Activated CD4-positive, alpha-beta T cell treated with anti-CD3 and anti-CD28 coated beads for 24 hours (primary cell): ENCODE measurements at places on chromosomes 6 and 20.

DNA sequence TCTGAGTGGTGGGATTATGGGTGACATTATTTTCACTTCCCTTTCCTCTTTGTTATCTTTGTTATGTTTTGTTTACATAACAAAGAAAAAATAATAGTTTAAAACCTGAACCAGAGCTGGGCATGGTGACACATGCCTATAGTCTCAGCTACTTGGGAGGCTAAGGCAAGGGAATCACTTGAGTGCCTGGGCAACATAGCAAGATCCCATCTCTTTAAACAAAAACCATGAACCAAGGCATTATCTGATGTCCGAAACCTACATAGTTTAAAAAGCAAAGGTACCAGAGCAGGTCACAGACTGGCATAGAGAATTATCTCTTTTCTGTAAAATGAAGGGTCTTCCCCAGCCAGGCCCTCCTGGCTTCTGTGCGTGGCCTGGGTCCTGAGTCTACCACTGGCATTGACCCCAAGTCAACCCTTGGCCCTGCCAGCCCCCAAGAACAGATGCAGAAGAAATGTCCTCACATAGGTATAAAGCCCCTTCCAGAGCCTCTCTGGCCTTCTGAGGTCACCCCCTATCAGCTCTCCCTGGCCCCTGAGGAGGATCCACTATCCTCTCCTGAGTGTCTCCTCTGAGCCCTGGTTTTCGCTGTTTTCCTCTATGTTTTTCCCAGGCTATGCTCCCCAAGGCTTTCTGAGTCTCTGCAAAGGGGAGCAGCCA lies 81.3 kb downstream of the TRERF1 start:
- DNase-seq: no peak

DNA sequence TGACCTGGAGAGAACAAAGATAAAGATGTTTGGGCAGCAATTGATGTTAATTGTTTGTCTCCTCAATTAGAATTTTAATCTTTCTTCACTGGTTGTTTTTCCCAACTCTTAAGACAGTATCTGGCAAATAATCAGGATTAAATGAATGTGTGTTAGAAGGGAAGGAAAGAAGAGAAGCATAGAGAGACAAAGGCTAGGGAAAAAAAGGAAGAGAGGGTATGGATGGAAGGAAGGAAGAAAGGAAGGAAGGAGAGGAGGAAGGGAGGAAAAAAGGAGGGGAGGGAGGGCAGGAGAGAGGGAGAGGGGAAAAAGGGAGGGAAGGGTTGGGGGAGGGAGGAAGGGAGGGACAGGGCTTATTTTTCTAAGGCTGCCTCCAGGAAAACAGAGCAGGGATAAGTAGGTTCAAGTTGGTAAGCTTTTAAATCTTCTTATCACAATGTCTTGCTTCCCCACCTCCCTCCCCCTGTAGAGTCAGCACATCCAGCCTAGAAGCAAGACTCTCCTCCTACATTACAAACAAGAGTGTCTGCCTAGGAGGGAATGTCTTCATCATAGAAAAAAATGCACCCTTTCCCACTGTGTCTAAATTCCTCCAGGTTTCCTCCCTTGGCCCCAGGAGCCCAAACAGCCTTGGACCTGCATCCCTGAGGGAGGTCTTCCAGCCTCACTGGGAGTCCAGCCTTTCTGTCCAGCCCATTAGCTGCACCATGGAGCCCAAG lies 447.8 kb upstream of the JARID2 start:
- DNase-seq: no peak

GRCh38 chr6:128400875-128401274 lies 119.5 kb downstream of the PTPRK start:
- DNase-seq: no peak

- DNase-seq: no peak
These were observed 12.3 kb downstream of the NHLRC1 start for GRCh38 chr6:18110162-18110561.

DNA sequence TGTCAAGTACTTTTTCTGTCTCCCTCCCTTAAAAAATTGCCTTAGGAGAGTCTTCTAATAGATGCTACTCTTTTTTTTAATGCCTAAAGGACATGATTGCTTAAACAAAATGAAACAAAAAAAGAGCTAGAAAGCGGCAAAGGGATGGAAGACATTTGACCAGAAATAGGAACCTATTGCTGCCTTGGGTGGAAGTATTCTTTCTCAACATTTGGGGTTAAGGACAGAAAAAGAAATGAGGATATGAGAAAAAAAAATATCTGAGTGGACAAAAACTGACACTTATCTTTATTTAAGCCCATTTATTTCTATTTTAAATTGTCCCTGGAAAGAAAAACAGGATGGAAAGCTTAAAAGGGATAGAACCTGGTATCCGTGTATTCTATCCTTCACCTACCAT lies 664.9 kb upstream of the CITED2 start:
- DNase-seq: no peak

DNA sequence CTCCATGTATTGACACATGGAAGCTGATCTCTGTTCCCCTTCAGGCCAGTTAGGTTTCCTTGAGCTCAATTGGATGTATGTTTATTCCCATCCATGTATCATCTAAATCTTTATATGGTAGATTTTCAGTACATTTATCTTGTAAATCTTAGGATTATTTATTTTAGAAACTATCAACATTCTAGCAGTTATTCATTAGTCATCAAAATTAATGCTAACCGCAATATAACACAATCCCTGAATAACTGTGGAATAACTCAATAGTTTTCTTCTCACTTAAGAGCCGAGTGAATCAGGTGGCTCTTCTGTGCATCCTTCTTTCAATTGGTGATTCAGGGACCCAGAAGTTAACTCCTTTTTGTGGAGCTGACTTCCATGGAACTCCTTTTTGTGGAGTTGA lies 15.5 kb upstream of the TBX18 start:
- no peak for DNase-seq

DNA sequence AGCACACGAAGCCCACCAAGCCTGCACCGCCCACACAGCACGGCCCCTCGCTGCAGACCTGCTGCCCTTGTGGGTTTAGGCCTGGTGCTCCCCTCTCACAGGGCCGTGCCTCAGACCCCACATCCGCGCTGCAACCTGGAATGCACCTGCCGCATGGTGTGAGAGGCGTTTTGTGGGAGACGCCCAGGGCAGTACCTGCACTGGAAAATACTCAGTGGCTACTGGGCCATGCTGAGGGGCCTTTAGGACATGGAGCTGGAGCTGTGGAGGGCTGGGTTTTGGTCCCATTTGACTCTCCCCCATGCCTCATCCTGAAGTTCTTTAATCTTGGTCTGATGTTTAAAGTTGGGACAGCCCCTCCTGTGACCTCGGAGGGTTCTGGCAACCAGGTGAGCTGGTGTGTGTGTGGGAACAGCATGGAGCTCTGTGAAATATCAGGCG lies 116.3 kb downstream of the ERMARD start:
- no peak for DNase-seq
